ENCODE measurements at places on chromosomes 7 and 10. TPM values are rescaled to one million over a fixed set of nuclear protein-coding genes. Genes with fewer than 3 reads are reported as not detected.

GHRHR gene
- not detected for polyA plus RNA-seq

SPDYE1 gene
- polyA plus RNA-seq = not detected

PRSS37 gene
- polyA plus RNA-seq = not detected

COBL gene
- 4.4 TPM for polyA plus RNA-seq

EPHB6 gene
- polyA plus RNA-seq = 3.0 TPM

NUDT5 gene
- polyA plus RNA-seq = 125 TPM

ZDHHC16 gene
- 77.6 TPM for polyA plus RNA-seq

NYAP1 gene
- polyA plus RNA-seq = 0.16 TPM

H2BK1 gene
- polyA plus RNA-seq = not detected

FFAR4 gene
- polyA plus RNA-seq = not detected

CCL24 gene
- polyA plus RNA-seq = not detected

ATAD1 gene
- polyA plus RNA-seq = 29.1 TPM

TSPAN33 gene
- polyA plus RNA-seq = 0.93 TPM

INA gene
- polyA plus RNA-seq = 3.4 TPM

SSC4D gene
- polyA plus RNA-seq = 0.98 TPM

AGAP4 gene
- polyA plus RNA-seq = 13.3 TPM

MCM10 gene
- 0.75 TPM for polyA plus RNA-seq

PLXNA4 gene
- polyA plus RNA-seq = 0.09 TPM

SLC16A9 gene
- polyA plus RNA-seq = 2.8 TPM

PNLIP gene
- not detected for polyA plus RNA-seq

PPP1R9A gene
- polyA plus RNA-seq = 0.03 TPM

ZPBP gene
- polyA plus RNA-seq = not detected

TMEM139 gene
- polyA plus RNA-seq = 25.1 TPM

TAS2R4 gene
- 0.24 TPM for polyA plus RNA-seq

CABCOCO1 gene
- 0.40 TPM for polyA plus RNA-seq

NUTM2E gene
- 0.17 TPM for polyA plus RNA-seq

GNAI1 gene
- 41.7 TPM for polyA plus RNA-seq

MSMB gene
- not detected for polyA plus RNA-seq

ACTR3C gene
- 1.3 TPM for polyA plus RNA-seq

LRRTM3 gene
- not detected for polyA plus RNA-seq

VENTX gene
- polyA plus RNA-seq = not detected

ASAH2 gene
- 1.7 TPM for polyA plus RNA-seq

CYP2C19 gene
- polyA plus RNA-seq = not detected

PPP1R3A gene
- not detected for polyA plus RNA-seq

IFIT2 gene
- 3.9 TPM for polyA plus RNA-seq

NEUROD6 gene
- polyA plus RNA-seq = not detected

RAB11FIP2 gene
- 3.7 TPM for polyA plus RNA-seq

CPED1 gene
- polyA plus RNA-seq = 0.72 TPM

Measured in keratinocyte (primary cell).